ENCODE measurements at places on chromosomes 16 and 17.

DNA sequence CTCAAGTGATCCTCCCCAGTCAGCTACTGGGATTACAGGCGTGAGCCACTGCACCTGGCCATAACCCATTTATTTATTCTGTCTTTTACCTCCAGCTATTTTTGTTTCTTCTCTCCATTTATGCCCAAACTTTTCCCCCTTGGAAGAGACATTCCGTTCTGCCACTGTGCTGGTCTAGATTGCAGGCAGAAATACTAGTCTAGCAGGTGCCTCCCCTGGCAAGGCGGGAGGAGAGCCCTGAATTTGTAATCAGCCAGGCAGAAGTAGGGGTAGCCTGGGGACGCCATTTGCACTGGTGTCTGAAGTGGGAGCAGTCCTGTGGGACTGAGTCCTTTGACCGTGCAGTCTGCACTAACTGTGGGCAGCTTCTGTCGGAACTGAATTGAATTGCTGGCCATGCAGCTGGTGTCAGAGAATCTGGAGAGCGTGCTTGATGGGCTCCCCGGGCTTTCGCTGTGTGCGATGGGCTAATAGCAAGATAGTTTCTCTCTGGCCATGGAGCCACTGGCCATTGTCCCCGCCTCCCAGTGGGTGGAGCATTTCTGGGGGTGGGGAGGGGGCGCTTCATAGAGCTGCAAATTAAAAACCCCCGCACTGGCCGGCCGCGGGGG lies 31.5 kb upstream of the LITAF start:
- DNase-seq, result no peak

DNA sequence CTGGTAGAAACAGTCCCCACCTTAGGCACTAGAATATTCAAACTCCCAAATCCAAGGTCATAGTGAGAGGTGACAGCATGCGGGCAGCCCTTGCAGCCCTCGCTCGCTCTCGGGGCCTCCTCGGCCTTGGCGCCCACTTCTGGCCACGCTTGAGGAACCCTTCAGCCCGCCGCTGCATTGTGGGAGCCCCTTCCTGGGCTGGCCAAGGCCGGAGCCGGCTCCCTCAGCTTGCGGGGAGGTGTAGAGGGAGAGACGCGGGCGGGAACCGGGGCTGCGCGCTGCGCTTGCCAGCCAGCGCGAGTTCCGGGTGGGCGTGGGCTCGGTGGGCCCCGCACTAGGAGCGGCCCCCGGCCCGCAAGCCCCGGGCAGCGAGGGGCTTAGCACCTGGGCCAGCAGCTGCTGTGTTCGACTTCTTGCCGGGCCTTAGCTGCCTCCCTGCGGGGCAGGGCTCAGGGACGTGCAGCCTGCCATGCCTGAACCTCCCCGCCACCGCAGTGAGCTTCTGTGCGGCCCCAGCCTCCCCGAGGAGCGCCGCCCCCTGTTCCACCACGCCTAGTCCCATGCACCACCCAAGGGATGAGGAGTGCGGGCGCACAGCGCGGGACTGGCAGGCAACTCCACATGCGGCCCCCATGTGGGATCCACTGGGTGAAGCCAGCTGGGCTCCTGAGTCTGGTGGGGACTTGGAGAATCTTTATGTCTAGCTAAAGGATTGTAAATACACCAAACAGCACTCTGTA lies 45.0 kb downstream of the KPNA2 start:
- no peak for DNase-seq

GRCh38 chr16:88810912-88811768 lies 588 bp downstream of the APRT start:
- peak; percentile 15 for DNase-seq

- DNase-seq, result no peak
Measured at GRCh38 chr17:79609049-79609589, 1.7 kb downstream of the RBFOX3 start.

- DNase-seq, result no peak
Measured at GRCh38 chr17:60630352-60630751, 30.4 kb downstream of the PPM1D start.

- no peak for DNase-seq
Measured at GRCh38 chr17:11909348-11909747, 87.9 kb downstream of the ZNF18 start.

GRCh38 chr17:36949461-36949927 lies 740 bp downstream of the AATF start:
- no peak for DNase-seq

GRCh38 chr16:87491522-87492290 lies 1.1 kb downstream of the ZCCHC14 start:
- no peak for DNase-seq

GRCh38 chr17:42676424-42677011 lies at the start of gene PLEKHH3:
TSS of gene PLEKHH3 (minus strand) at chr17:42676994. CDS start at chr17:42676563, 431 bp downstream.
- DNase-seq, result no peak

- no peak for DNase-seq
Measured at GRCh38 chr17:1376061-1376460, 24.0 kb downstream of the YWHAE start.

DNA sequence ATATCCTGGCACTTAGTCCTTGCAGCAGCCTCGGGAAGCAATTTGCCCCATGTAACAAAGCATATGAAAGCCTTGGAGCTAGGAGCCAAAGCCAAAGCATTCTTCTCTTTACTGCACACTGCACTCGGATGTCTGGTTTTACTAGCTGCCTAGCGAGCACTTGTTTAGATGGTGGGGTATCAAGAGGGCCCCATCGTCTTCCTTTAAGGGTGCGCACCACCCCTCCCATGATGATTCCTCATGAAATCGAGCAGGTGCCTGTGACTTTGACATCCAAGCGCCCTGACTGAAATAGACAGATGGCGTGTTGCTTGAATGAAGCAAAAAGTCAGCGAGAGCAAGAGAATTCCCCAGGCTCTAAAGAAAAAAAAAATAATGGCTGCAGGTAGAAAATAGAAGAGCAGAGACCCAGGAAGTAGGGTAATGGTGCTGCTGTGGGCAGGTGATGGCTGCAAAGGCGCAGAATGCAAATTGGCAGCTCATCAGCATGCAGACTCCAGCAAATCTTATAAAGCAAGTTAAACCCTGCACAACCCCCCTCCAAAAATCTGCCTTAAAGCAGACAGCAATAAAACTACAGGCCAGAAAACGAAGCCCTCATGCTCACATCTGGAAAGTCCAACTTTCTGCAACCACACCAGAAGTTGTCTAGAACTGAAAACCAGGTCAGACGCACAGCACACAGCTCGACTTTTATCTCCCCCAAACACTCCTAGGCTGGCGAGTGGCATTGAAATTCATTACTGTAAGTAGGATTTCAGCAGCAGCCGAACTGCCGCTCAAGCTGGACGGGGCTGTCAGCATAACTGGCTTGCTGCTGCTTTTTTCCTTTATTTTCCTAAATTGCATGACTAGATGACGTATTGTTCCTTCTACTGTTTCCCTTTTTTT lies 384.3 kb downstream of the RBFOX1 start:
- no peak for DNase-seq

All from NCI-H187 (cell line).